Activated CD8-positive, alpha-beta memory T cell treated with anti-CD3 and anti-CD28 coated beads for 1 hour (primary cell): ENCODE measurements at places on chromosomes 2 and 18.

GRCh38 chr18:52813635-52814416 is 473.8 kb downstream of the DCC start:
- no peak for DNase-seq

GRCh38 chr18:74277296-74277695 is 14.5 kb downstream of the CYB5A start:
- DNase-seq: no peak

DNA sequence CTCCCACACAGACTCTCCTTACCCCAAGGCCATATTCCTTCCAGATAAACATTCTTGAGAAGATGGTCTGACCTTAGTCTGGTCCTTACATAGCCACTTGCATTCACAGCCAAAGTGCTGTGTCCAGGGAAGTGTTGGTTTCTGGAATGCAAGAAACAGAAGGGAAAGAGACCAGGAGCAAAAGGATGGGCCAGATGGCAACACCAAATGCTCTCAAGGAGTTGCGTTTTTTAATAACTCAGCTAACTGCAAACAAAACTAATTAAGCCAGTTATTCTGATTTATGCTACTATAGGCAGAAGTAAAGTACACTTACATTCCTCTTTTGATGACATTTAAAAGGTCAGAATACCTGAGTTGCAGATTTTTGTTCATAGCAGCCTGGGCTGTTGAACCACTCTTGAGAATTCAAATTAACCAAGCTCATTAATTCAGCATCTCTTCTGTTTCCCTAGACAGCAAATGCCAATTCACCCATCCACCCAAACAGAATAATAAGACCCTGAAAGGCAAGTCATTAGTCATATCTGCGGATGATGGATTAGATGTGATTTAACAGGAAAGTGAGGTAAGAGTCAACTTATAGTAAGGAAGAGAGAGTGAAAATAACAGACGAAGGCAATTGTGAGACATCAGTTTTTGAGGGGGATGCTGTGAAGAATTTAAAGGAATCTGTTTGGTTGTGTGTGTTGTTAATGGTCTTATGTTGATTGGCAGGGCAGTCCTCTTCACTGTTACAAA is 18.8 kb downstream of the CCDC85A start:
- DNase-seq: no peak

GRCh38 chr2:173044686-173045085 is 31.0 kb upstream of the MAP3K20 start:
- no peak for DNase-seq

GRCh38 chr2:120990451-120990871 is 254.8 kb downstream of the GLI2 start:
- no peak for DNase-seq

DNA sequence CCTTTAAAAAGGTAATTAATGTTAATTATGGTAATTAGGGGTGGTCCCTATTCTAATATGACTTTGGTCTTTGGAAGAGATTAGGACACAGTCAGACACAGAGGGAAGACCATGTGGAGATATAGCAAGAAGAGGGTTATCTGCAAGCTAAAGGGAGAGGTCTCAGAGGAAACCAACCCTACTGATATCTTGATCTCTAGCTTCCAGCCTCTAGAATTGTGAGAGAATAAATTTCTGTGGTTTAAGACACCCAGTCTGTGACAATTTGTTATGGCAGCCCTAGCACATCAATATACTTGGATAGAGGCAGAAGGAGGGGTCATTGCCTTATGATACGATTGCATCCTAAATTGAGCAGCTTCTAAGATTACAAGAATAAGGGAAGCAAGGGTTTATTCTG is 21.3 kb upstream of the NT5C1B start:
- no peak for DNase-seq

DNA sequence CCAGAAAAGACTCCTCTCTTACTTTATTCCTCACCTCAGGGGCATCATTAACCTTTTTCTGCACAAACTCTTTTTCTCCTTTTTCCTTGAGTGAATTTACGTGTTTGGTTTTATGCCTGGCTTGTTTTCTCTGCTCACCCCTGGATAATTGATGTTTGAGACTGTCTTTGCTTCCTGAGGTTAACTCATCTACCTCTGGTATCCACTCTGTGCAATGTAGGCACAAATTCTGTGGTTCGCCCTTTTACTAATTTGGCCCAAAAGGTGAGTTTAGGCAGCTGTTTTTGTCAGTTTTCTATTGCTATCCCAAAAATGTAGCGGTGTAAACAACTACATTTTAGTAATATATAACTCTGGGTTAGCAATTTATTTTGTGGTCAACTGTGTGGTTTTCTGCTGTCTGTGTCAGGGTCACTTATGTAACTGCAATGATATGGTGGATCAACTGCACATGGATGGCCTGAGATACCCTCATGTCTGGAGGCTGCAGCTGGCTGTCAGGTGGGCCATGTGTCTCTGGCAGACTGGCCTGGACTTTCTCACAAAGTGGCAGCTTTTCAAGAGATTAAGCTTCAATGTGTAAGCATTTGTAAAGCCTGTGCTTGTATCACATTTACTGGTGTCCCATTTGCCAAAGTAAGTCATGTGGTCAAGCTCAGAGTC is 329.7 kb downstream of the FSIP2 start:
- DNase-seq: no peak

DNA sequence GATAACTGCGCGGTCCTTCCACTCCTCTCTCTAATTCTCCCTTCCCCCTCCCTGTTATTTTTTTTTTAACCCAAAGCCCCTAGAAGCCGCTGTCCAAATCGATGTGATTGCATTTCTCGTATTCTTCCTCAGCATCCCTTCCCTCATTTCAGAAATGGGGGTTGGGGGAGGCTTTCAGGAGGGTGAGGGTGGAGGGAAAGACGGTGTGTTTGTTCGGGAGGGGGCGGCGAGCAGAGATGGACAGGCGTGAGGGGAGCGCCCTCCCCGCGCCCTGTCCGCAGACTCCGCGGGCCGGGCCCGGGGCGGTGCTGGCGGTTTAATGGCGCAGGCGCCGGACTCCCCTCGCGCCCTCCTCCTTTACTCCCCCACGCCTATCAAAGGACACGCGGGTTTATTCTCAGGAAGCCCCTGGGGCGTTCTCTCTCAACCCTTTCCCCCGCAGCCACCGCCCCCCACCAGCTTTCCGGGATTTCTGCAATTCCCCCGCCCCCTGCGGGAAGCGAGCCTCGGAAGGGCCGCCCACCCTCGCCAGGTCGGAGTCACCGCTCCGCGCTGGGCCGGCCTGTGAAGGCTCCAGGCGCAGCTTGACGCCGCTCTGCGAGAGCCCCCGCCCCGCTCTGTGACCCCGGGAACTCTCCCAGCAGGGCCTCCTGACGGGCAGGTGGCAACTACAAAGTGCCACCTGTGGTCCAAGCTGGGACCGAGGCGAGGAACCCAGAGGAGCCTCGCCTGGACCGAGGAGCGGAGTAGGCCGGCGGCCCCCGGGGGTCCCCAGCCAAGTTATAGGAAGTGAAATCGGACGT is 981 bp downstream of the ST8SIA3 start:
- no peak for DNase-seq

GRCh38 chr18:7889515-7889914 is 322.4 kb downstream of the PTPRM start:
- no peak for DNase-seq

DNA sequence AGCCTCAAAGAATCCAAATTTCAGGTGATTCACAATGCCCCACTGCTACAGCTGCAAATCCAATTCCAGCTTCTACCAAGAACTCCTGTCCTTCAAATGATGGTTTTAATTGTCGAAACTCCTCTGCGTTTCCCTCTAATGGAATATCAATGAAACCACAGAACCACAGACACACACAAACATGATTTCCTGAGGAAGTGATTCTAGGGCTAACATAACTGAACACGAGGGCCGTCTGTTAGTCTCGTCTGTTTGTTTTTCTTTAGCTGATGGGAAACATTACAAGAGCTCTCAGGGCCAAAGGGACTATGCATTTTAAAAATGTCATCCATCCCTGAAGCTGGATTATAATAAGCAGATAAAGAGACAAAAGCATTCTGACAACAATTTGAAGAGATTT is 59.4 kb downstream of the RNF152 start:
- no peak for DNase-seq

DNA sequence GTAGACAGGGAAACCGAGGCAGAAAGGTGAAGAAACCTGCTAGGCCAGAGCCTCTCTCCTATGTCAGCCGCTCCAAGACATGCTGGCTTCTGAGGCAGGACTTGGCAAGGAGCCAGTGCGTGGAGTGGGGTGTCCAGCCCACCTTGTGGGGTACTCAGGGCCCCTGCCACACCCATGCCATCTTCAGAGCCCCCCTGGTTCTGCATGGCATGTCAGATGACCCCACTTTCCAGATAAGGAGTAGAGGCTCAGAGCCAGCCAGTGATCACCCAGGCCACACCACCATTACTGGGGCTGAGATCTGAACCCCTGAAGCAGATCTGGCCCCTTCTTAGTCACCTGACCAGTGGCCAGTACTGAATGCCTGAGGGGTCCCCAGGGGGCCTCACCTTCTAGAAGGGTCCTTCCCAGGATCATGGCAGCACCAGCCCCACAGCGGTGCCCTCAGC is 14.7 kb downstream of the CROCC2 start:
- DNase-seq: no peak

- DNase-seq: no peak
Observed at GRCh38 chr18:79321625-79322405, 73.9 kb upstream of the NFATC1 start.

DNA sequence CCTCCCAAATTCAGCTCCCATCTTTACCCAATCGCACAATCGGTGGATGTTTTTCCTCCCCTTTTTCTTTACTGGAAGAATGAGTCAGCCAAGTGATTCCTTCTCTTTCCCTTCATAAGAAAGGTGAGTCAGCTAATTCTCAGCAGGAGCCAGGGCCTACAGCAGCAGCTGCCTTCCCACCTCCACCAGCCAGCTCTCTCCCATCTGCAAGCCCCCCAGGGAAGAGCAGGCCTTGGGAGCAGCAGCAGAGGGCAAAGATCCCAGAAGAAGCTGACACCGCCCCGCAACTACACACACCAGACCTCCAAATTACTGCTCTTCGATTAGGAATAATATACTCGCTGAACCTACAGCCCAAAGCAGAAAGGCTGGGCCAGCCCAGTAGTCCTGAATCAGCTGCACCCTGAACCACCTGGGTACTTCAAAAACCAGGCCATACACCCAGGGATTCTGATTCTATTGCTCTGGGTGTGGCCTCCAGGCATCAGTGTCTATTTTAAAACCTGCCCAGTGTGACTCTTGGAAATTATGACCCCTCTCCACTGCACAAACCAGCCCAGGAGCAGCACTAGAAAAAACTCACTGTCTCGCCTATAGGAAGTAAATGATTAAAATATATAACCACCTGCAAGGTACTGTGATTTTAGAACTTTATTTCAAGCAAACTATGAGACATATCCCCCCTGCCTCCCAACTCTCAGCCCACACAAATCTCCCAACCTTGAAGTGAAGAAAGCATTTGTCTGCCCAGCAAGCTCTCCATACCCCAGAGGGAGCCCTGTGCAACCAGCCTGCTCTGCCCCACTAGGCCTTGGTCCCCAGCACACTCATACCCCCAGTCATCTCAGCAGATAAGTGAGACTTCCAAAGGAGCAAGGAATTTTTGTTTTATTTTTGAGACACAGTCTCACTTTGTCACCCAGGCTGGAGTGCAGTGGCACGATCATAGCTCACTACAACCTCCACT is 7.3 kb downstream of the SFXN5 start:
- DNase-seq: no peak

DNA sequence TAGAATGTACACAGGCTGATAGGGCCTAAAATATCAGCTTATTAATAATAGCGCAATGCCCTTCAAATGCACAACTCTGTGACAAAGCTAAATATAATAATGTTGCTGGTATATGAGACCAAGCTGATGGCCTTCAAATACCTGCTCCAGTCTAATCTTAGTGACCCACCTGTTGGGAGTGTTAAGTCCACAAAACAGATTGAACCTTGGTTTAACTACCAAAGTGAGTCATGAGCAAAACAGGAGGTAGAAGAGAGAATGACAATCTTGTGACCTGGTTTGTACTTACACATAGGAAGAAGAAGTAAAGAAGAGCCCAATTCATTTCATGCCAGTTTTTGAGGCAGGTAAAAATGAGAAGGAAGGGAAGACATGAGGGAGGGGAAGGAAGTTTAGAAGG is 295.0 kb downstream of the NR4A2 start:
- DNase-seq: no peak

GRCh38 chr18:78820161-78820834 is 159.3 kb upstream of the SALL3 start:
- no peak for DNase-seq

- DNase-seq: no peak
Observed at GRCh38 chr2:147173798-147174197, 671.0 kb upstream of the ACVR2A start.

GRCh38 chr18:48152549-48152948 is 222.1 kb upstream of the SMAD2 start:
- DNase-seq: no peak

DNA sequence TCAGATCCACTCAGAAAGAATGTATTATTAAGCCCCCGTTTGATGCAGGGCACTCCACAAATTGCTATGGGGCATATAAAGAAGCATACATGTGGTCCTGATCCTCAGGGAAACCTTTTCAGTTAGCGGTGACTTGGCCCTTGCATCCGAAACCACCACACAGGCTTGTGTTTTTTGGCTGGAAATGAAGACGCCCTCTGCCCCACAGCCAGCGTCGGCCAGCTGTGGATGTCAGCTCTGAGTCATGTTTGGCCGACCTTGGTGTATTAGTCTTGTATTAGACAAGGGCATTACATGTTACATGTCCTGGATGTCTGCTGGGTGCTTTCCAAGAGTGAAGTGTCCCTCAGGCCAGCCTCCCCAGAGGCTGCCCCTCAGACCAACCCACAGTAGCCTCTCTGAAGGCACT is 107.6 kb upstream of the MAP3K20 start:
- no peak for DNase-seq

DNA sequence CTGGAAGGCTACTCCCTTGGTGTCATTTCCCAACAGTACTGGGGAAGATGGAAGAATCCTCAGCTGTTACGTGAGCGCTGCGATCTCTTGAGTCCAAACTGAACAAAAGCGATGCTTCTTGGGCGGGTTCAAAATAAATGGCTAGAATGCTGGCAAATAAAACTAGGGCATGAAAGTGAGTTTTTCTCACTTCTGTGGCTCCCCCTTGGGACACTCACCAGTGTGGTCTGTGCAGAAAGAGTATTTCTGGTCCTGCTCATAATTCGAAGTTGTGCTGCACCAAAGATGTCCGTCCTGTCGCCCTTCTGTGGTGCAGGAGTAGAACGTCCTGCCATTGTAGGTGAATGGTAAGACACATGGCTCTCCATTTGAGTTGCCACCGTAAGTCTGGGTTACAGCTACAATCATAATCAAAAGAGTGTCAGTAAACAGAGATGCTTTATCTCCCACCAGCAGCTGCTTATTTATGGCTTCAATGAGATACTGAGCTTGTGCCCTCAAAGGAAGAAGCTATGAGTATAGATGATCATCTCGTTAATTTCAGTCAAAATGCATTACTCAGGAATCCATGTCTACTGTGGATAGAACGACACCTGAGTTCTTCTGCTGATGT is 11.8 kb downstream of the FN1 start:
- DNase-seq: no peak

GRCh38 chr2:974054-974453 is 23.4 kb downstream of the SNTG2 start:
- DNase-seq: no peak

- DNase-seq: no peak
Observed at GRCh38 chr2:40219141-40219540, 232.7 kb downstream of the SLC8A1 start.
